ENCODE measurements at places on chromosomes 2 and 18. TPM values are rescaled to one million over a fixed set of nuclear protein-coding genes. Genes with fewer than 3 reads are reported as not detected.

Gene STPG4
- 0.16 TPM for total RNA-seq

Gene TMEM247
- total RNA-seq = not detected

Gene FBXO41
- 0.92 TPM for total RNA-seq

Gene CFC1
- total RNA-seq = not detected

Gene UGT1A3
- total RNA-seq = 0.28 TPM

Gene FSIP2
- total RNA-seq = 0.24 TPM

Gene SLC20A1
- 18.5 TPM for total RNA-seq

Gene VWC2L
- not detected for total RNA-seq

Gene FAP
- total RNA-seq = 1.3 TPM

Gene ABCG8
- not detected for total RNA-seq

Data from esophagus mucosa (tissue), 1 donor.